ENCODE measurements at places on chromosomes 2 and 18.

- DNase-seq: no peak
Observed at GRCh38 chr2:85194780-85195480, 61.7 kb downstream of the TCF7L1 start.

DNA sequence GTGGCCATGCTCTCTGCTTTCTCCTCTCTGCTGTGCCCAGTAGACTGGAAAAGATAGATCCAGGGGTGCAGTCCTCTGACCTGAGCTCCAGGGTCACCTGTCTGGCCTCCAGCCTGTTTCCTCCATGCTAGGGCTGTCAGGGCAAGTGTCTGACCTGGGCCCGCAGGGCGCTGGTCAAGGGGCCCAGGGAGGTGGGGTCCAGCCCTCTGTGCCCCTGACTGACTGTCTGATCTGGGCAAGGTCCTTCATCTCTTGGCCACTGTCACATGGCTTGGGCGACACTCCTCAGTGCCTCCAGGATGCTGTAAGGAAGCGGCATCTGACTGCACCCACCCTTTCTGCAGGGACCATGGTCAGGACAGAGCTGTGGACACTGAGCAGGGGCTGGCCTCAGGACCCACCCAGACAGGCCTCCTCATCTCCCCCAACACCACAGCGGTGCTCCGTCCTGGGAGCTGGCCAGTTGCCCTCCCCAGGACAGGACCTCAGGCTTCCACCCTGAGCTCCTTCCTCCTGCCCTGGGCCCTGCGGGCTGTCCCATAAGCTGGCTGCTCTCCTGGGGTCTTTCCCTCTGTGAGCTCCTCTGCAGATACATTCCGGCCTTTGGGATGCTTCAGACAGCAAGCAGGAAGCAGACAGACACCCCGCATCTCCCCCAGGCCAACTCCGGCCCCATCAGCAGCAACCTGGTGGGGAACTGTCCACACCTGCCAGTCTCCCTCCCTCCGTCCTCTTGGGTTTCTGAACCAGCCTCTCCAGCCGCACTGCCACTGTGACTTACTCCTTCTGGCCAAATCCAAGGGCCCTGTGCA, 21.2 kb upstream of the ALPI start:
- no peak for DNase-seq

GRCh38 chr2:12737738-12738485, 21.2 kb downstream of the TRIB2 start:
- DNase-seq: no peak

- DNase-seq: no peak
Observed at GRCh38 chr2:128344101-128344500, 25.4 kb upstream of the HS6ST1 start.

DNA sequence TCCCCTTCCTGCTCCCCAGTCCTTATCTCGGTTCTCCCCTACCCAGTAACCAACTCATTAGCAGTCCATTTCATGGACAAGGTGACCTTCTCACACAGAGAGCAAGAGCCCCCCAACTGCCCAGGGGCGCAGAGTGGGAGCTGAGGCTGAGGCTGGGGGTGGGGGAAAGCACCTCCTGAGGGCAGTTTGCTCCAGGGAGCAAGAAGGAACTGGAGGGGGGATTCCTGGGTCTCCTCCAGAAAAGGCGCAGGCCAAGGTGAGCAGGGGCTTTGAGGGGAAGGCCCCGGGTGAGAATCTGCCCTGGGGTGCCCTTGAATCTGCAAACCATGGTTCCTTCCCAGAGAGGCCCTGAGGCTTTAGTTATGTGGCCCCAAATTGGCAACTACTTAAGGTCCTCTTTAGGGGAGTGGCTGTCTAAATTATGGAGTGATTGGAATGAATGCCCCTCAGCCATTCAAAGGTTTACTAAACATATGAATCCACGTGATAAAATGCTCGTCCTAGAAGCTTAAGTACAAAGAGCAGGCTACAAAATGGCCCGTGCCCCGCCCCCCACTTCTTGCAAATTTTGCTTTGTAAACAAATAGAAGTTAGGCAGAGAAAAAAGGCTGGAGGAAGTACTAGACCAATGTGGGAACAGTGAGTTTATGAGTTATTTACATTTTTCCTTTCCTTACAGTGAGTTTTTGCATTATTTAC, 123.5 kb upstream of the HS6ST1 start:
- no peak for DNase-seq

DNA sequence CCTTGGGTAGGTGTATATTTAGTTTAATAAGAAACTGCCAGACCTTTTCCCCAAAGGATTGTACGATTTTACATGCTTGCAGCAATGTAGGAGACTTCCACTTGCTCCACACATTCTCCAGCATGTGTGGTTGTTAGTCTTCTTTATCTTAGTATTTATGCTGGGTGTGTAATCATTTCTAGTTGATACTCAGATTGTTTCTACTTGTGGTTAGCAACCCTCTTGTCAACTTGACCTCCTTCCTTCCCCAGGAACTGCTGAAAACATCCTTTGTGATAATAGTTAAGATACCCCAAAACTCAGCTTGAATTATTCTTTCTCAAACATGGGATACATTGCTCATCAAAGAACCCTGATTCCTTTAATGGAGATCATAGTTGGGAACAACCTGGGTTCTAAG, 37.2 kb upstream of the CYBRD1 start:
- DNase-seq: no peak

DNA sequence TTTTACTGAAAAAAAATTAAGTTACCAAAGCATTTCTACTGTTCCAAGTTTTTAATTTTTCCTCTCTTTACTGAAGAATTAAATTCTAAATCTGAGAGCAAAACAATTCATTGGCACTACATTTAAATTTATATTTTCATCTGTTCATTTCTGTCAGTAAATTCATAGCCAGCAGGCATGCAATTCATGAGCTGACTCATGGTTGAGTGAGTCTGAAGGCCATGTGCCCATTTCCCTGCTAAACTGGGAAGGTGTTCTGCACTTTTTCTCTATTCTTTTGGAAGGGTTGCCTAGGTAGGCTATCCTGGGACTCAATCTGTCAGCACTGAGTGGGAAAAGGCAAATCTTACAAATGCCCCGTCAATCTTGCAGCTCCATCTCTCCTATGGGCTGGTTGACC, 88.7 kb downstream of the KLHL14 start:
- peak; percentile 41 for DNase-seq

GRCh38 chr2:19051203-19051831, 307.1 kb downstream of the OSR1 start:
- DNase-seq: no peak

GRCh38 chr2:233112776-233113452, 52.8 kb downstream of the INPP5D start:
- DNase-seq: no peak

- DNase-seq: no peak
Observed at GRCh38 chr2:163269374-163270021, 430.9 kb upstream of the KCNH7 start.

DNA sequence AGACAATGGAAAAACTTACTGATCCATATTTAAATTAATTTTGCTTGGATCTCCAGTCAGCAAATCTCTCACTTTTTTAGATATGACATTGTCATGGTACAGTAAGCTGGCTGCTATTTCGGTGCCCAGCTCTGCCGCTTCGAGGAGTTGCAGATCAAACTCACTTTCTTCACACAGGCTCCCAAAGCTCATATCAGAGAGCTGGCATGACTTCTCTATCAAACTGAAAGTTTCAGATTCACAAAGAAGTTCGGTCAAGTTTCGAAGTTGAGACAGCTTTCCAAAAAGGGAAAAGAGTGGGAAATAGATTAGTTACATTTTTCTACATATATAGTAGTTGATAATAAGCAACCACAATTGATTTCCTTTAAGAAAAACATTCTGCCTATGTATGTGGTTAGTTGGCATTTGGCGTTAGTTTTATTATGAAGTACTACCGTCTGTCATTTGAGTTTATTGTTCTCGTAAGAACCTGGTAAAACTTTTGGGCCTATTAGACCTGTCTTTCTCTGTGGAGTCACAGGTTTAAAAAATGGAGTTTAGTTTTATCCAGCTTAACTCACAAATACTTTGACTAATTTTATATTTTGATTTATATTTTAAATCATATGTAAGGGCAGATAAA, 118.8 kb downstream of the ABCA12 start:
- no peak for DNase-seq

DNA sequence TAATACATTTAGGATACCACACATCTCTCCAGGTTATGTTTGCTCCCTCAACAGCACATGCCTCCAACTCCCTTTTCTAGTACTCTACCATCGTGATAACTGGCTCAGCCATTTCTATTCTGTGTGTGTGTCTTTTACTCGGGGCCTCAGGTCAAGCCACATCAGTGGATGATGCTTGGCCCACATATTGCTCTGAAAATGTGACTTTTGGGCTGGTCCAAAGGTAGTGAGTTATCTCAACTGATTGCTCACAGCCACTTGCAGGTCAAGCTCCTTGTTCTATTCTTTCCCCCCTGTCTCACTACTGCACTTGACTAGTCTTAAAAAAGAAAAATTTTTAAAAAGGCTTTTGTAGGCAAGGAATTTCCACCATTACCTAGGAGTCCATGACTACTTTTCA, 5.5 kb downstream of the DSG4 start:
- DNase-seq: no peak

DNA sequence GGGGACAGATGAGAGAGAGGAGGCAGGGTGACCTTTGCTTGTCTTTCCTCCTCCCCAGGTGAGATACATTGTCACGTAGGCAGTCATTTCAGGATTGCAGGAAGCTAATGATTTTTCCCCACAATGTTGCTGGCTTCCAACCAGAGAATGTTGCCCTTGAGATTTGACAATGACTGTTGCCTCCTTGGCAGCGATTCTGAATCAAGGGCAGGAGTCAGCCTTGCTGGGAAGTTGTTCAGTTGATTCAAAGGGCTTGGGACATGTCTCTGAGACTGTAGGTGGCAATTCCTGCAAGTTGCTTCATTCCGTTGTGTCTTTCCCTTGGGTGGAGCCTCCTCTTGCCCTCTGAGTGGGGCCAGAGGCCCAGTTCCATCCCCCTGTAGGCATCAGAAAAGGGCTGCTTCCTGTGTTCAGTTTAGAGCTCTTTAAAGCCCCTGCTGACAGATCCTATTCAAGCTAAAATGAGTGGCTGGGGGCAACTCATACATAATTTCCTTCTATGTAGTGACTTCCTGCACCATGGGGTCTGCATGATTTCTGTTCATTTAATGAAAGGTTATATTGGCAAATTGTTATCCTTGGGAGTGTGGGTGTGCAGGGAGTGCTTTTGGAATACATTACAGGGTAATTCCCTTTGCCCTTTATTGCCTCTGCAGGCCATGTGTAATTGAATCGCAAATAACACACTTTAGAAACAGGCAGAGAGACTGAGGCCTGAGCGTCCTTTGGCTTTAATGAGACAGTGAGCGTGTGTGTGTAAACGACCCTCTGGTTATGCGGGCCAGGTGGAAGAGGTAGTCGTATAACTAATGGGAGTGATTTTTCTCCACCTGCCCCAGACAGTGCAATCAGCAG, 52.4 kb downstream of the GPR39 start:
- no peak for DNase-seq

DNA sequence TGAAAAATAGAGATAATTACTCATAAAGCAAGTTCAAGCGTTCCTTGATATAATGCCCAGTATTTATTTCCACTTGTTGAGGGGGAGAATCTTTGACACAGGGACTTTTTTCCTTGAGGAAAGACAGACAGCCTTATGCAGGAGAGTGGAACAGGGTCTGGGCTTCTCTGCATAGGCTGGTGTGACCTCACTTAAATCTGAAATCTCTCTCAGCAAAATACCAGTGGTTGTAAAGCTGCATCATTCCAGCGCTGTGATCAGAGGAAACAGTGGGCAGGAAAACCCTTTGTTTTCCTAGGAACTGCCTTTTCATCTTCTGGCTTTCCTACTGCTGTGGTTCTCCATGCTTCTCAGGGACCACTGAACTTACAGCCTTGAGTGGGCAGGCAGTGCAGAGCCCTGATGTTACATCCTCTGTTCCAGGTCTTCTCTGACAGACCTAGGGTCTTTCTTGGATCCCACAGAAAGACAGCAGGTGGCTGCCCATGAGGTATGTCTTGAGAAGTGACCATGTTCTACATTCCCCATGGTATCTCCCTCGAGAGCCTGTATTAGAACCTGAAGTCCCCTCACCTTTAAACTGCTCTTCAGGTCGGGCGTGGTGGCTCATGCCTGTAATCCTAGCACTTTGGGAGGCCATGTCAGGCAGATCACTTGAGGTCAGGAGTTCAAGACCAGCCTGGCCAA, 17.6 kb upstream of the MAP4K4 start:
- no peak for DNase-seq

DNA sequence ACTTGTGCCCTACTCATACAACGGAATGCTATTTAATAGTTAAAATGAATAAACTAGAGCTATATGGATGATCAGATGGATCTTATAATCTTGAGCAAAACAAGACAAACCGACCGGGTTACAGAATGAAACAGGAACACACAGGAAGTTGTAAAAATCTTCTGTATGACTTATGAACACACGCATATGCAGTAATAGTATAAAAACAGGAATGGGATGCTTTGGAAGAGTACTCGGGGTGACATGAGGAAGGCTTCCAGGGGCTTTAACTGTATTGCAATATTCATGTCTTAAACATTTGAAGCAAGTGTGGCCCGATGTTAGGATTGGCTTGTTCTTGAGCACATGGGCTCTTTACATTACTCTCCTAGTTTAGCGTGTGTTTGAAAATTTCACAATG, 14.9 kb upstream of the E2F6 start:
- DNase-seq: no peak

GRCh38 chr2:144331674-144332355, 188.1 kb downstream of the ZEB2 start:
- DNase-seq: peak; percentile 40

DNA sequence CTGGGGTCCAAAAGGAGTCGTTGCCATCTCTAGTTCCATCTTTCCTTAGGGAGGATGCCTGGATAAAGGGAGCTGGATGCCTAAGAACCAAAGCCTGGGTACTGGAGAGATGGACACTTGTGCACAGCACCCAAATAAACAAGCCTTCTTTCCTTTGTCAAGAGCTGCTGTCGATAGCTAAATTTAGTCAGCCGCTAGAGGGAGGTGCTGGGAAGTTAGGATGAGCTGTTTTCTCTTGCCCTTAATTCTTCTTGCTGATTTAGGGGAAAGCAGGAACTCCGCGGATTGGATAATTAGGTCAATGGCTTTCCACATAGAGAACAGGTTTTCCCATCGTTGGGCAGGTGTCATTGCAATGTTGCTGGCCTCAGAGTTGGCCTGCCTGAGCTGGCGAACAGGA, 30.9 kb upstream of the SERPINB12 start:
- DNase-seq: peak; percentile 80

DNA sequence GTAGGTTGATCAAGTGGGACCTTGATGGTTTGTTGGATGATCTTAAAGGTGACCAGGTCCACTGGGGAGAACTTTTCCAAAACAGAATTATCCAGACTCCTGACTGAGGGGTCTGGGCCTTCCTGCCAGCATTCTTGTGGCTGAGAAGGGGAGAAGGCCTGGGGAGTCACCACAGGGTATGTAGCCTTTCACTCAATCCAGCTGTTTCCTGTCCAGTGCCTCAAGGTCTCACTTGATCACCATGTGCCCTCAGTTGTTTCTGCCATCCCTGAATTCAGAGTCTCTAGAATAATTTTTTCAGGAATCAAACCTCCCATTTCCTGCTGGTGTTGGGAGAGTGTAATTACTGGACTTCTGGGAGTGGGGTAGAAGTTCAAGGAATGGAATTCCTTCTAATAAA, 54.4 kb upstream of the TANC1 start:
- DNase-seq: no peak

DNA sequence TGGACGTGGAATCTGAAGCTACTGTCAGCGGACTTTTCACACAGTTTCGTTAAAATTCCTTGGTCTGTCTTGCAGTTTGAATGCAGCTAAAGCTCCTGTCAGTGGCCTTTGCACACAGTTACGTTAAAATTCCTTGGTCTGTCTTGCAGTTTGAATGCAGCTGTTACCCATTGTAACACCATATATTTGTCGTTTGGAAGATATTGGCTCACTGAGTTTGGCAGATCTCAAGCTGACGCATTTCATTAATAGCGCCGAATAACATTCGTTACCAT, 1.0 kb downstream of the LIMS1 start:
- DNase-seq: no peak

All from bronchial epithelial cell (primary cell).